NAMALWA (cell line): ENCODE measurements at places on chromosomes 1 and 21.
A peak's percentile ranks its signal among the peaks of the same experiment; 100 is the strongest.

GRCh38 chr1:108011295-108011694, 46.3 kb upstream of the VAV3 start:
- no peak for DNase-seq

GRCh38 chr1:212633161-212633560, 24.6 kb downstream of the ATF3 start:
- DNase-seq, result no peak

DNA sequence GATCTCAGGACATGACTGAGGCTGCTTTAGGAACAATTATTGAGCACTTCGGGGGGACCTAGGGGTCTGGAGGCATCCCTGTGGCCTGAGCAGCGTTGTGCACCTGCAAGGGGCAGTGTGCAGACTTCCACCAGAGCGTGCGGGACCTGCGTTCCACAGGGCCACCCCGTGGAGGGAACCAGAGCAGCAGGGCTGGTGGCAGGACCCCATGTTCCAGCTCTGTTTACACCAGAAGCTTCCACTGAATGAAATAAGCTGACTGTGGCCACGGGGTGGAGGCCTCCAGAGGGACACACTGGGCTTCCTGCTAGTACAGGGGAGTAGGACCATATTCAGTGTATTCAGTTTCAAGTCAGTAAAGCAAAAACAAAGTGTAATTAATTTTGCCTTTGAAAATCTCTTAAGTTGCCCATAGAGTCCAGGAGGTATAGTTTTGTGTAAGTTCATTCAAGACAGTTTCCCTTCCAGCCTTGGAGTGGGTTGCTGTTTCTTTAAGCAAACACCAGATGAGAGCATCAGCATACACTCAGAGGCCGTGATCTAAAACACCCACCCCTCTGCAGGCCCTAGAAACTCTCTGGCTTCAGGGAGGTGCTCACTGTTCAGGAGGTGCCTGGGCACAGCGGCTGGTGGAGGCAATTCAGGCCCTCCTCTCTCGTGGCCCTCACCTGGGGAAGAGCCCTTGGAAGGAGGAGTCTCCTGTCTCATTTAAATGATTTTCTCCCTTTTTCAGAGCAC, 16.6 kb downstream of the SLC1A7 start:
- no peak for DNase-seq

- no peak for DNase-seq
Observed at GRCh38 chr21:10272216-10272615, 249.2 kb upstream of the TPTE start.

DNA sequence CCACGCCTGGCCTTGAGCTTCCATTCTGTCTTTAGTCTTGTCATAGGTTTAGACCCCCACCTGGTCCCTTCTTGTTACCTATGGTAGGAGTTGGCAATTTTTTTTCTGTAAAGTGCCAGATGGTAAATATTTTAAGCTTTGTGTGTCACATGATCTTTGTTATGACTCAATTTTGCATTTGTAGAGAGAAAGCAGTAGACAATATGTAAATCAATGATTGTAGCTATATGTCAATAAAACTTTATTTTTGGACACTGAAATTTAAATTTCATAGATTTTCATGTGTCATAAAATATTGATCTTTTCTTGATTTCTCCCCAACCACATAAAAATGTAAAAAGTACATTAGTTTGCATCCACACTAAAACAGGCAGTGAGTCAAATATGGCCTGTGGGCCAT, 8.0 kb downstream of the MKNK1 start:
- DNase-seq, result no peak

- DNase-seq, result no peak
Observed at GRCh38 chr1:46554236-46554596, 2.8 kb upstream of the KNCN start.

DNA sequence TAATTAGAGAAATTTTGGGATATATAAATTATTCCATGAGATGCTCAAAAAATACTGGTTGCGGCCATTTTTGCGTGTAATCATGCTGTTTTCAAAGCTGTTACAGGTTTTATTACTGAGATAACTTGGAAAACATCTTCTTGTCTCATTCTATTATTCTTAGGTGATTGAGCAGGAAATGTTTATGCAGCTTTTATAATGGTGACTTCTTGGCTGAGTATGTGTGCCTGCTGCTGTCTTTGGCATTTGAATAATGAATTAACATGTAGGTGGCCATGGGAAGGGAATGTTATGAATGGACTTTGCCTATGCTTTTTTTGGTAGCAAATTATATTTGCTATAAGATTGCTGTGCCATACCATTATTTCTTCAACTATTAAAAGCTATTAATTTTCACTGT, 52.5 kb downstream of the RASAL2 start:
- no peak for DNase-seq

GRCh38 chr1:51284487-51284954, 45.8 kb downstream of the TTC39A start:
- no peak for DNase-seq

DNA sequence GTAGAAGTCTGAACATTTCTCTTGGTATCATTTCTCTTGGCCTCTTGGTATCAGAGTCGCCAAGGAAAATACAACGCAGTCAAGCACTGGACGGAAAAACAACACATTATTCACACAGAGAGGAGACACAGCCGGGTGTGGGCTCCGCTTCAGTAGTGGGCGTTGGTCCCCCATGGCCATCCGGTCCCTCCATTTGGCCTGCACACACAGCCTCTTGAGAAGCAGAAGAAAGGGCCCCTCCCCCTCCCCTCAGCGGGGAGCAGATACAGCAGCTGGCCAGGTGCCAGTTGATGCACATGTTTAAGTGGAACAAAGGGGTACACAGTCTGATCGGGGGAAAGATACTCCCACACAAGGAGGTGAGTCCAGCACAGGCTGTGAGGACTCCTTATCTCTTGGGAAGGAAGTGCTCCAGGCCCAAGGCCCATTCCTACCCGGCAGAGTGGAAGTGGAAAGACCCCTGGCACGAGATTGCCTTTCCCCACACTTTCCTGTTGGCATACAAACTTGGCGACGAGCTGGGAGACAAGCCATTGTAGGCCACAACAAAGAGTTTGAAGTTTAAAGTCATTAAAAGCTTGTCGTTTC, 311.3 kb downstream of the FAM72C start:
- DNase-seq, result peak; percentile 31

GRCh38 chr1:150560011-150560438, 10.8 kb downstream of the ADAMTSL4 start:
- DNase-seq, result peak; percentile 89

GRCh38 chr1:111199881-111200801, at the start of gene DENND2D:
Gene DENND2D, minus strand, starts transcription at chr1:111200646. Its CDS starts 187 bp downstream, at chr1:111200459.
- DNase-seq, result no peak
